ENCODE measurements at places on chromosomes 2 and 18.

DNA sequence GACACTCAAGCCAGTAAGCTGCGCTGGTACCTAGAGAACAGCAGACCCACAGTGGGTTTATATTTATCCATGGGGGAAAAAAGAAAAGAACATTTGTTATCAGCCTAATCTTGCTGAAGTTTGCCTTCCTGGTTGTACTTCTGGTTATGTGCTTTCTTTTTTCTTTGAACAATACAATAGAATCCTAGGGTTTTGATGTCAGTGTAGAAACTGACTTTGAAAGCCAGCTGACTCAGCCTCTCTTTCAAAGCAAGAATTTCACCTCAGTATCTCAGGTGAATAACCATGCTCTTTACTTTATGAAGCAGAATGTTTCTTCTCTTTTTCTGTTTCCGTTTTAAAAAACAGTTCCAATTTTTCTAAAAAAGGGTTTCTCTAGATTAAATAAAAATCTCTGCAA is 78.4 kb downstream of the CD8B2 start:
- no peak for DNase-seq

GRCh38 chr2:133774654-133775015 is 206.4 kb upstream of the NCKAP5 start:
- DNase-seq: no peak

- DNase-seq: no peak
Measured at GRCh38 chr2:239669899-239670460, 269.2 kb upstream of the HDAC4 start.

- DNase-seq: no peak
Measured at GRCh38 chr2:3885629-3886628, 182.6 kb downstream of the DCDC2C start.

DNA sequence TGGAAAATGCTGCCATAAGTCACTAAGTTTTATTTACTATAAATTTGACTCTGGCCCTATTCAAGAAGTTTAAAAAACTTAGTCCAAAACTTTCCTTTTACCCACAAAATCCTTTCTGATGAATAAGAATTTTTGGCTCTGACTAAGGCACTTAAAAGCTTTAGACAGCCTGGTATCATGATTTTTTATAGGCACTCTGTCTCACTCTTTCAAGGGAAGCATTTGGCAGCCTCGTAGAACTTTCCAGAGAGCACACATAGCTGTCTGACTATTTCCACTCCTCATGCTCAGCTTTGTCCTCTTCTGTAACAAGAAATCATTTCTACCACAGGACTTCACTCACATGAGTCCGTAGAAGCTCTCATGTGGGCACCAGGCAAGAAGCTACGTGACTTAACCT is 32.3 kb upstream of the XDH start:
- no peak for DNase-seq

DNA sequence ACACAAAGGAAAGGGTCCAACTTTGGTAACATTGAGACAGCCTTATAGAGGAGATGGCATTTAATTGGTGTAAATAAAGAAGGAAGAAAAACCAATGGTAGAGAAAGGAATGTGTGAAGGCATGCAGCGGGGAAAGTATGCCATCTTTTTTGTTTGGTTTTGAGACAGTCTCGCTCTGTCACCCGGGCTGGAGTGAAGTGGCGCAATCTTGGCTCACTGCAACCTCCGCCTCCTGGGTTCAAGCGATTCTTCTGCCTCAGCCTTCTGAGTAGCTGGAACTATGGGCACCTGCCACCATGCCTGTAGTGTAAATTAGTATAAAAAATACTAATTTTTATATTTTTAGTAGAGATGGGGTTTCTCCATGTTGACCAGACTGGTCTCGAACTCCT is 6.4 kb downstream of the RIOK3 start:
- DNase-seq: no peak

- DNase-seq: no peak
Measured at GRCh38 chr2:180075870-180076269, 68.8 kb upstream of the CWC22 start.

DNA sequence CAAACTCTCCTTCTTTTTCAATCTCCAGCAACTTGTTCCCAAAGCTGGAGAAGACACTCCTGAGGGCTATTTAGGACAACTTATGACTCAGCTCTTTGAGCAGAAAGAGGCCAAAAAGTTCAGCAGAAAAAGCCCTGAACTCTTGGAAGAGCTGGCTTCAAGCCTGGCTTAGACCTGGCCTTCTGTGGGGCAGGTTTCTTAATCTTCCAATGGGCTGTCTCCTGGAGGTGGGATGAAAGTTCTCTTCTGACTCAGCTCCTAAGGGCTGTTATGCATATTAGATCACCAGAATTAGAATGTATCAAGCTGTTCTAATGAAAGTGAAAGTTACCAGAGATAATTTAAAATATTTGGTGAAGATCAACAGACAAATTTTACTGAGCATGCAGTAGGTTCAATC is 129.4 kb downstream of the RAD51AP2 start:
- DNase-seq: no peak

DNA sequence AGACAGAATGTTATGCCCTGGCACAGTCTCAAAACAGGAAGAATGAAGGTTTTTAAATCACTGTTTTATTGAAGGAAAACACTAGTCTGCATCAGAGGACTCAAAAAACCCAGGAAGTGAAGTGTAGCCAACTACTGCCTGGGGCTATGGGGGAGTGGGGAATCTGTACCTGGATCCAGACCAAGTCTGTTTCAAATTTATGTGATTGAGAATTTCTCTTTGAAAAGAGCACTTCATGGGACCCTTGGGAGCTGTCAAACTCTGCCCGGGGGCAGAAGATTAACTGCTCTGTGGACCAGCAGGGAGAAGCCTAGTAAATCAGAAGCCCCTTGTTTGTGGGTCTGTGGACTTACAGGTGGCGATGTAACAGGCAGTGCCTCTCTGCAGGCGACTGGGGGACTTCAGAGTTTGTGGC is 45.3 kb upstream of the TANC1 start:
- DNase-seq: no peak

DNA sequence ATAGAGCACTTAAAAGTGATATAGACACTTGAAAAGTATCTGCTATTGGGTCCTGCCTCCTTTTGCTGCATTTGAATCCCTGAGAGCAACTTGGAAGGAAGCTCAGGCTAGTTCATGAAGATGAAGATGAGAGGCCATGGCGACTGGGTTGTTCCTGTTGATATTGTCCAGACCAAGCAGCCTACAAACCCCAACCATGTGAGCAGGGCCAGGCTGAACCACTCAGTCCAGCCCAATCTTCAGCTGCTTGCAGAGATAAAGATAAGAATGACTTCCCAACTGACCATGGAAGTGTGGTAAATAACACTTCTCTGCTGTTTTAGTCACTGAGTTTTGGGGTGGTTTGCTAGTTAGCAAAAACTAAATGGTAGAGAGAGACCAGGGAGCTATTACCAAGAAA is 417.6 kb downstream of the SOX11 start:
- no peak for DNase-seq

DNA sequence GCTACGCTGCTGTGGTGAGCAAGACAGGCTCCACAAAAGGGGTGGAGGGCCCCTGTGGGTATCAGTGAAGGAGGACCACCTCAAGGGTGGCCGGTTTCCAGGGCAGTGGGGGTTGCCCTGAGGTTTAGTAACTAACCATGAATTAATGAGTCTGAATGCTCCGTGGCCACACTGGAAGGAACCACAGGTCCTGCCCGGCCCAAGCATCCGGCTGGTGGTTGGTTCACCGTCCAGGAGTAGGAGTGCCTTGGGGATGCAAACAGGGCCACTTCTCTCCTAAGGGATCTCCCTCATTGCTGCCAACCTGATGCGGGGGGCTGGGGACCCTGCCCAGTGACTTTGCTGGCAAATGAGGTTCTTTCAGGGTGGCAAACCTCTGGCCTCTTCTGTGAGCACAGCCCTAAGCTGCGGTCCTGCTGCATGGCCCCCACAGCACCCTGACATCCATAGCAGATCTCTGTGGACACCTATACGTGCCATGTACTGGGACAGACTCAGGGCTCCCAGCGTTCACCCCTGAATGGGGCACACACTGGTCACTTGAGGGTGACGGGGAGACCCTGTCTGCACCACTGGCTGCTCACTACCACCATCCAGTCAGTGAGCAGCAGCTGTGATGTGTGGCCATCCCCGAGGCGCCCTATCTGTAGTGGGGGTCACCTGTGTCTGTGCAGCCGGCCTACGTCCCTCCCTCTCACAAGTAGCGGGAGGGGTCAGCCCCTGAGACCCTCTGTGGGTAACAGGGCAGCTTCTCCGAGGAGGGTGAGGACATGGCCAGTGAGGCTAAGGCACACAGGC is 41.6 kb downstream of the HS6ST1 start:
- no peak for DNase-seq

GRCh38 chr2:96872591-96873349 is 2.9 kb upstream of the SEMA4C start:
- DNase-seq: no peak

DNA sequence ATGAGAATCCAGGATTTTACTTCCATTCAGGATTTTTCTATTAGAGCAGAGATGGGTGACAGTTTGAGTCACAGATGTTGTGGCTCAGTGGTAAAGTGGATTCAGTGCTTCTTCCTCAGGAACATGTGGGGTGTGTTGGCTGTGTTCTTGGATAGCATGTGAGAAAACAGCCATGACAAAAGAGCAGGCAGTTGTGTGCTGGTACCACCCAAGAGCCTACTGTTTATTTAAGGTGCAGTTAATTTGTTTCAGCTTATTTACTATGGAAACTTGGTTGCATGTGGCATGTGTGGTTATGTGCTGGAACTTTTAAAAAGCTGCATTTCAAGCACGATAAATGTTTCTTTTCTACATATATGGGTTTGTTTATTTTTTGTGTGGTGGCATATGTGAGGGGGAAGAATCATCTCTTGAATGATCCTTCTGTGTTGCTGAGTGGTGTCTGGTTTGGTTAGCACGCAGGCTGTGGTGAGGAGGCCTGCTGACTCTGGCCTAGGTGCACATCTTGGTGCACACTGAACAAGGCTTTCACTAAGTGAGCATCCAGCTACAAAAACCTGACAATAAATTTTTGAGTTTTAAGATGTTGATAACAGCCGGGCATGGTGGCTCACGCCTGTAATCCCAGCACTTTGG is 67.3 kb downstream of the SPTBN1 start:
- DNase-seq: no peak

DNA sequence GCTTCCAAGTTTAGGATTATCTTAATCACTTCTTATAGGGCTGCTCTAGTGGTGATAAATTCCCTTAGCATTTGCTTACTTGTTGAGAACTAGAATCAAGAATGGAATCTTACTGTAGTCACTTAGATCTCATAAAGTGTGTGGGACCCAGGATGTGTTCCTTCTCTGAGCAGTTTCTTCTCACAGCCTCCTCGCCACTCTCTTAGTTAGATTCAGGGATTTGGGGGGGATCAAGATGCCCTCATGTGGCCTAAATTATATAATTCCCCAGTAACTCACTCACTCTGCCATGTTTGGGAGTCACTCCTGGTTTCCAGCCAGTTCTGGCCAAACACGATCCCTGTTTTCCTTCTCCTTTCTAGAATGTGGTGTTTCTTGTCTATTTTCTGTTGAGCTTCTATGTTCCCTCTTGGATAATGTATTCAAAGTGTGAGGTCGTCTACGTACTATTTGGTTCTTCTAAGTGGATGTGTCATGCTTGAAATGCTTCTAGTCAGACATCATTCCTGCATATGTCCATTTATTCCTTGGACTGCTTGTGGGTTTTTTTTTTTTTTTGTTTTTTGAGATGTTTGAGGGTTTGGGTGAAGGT is 414.9 kb upstream of the SYT4 start:
- no peak for DNase-seq

All from activated T-helper 1 cell treated with anti-CD3 and anti-CD28 coated beads, Interleukin-2, amount 50 U/mL, for 16 hours (primary cell).